ENCODE measurements at places on chromosomes 5 and 9.
A peak's percentile ranks its signal among the peaks of the same experiment; 100 is the strongest.

DNA sequence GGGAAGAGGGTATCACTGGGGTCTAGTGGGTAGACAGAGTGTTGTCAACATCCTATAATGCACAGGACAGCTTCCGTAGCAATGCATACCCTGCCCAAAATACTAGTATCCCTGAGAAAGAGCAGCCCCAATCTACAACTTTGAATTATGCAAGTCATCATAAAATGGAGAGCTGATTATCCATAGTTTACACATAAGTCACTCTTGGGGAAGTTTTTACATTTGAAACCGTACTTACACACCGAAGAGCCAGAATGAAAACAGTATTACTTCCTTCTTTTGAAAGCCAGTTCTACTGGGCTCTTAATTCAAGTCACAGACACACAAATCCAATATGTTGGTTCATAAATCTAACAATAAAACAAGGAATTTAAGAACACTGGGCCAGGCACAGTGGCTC, 21.6 kb downstream of the RNF145 start:
- DNase-seq = no peak

DNA sequence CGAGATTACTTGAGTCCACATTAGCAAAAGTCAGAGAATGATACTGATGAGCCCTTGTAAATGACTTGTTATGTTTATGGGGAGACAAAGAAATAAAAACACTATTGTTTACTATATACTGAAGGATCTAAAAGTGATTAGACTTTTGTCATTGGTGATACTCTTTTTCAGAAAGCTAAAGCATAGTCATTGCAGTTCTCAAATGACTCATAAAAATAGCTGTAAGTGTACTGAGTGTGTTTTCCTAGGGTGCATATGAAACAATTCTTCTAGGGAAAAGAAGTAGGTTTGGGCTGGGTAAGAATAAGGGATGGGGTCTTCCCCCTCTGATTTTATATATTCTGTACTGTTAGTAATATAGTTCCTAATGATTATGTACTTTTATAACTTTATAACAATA, 32.6 kb downstream of the WDR36 start:
- no peak for DNase-seq

- no peak for DNase-seq
These were observed 60.5 kb downstream of the SIL1 start for GRCh38 chr5:139137697-139138096.

GRCh38 chr5:120151825-120152224, 312.3 kb upstream of the PRR16 start:
- peak; percentile 22 for DNase-seq

GRCh38 chr5:118068886-118069285, 919.5 kb downstream of the DTWD2 start:
- no peak for DNase-seq

DNA sequence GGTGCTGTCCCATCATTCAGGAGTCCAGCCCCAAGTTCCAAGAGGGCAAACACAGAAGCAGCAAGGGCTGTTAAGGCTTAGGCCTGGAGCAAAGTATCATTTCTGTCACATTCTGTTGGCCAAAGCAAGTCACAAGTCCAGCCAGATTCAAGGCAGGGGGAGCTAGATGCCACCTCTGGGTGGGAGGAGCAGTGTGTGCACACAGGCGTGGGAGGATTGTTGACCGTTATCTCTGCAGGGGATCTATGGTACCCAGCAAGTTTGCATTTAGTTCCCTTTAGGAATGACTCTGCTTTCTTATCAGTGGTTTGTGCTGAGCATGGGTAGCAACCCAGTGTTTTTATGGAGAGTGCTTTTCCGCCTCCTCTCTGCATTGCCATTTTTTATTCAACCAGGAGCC, 278.9 kb downstream of the NR3C1 start:
- no peak for DNase-seq

GRCh38 chr5:146047396-146047795, 58.0 kb downstream of the PLAC8L1 start:
- no peak for DNase-seq

DNA sequence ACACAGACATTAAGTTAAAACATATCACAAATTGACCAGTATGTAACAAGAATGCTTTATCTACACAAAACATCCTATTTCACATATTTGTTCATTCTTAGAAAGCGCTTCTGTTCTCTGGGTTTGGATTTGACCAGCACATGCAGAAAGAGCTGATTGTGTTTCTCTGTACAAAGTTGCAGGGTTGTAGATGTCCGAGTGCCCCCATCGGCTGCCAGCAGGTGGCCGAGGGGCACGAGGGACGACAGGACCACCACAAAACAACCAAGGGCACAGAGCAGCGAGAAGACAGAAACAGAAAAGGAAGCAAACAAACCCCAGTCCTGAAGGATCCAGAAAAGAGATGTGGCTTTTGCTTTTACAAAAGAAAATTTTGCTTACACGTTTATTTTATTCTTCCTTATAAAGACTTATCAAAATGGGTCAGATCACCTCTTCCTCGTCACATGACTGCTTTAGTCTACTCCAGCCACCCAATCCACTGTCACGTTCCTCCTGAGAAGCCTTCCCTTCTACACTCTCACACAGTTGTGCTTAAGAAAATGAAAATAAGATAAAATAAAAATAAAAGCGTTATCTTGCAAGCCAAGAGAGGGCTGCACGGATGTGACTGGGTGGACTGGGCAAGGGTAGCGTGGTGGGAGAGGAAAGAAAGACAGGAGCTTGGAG, 9.5 kb downstream of the OTP start:
- DNase-seq = no peak

DNA sequence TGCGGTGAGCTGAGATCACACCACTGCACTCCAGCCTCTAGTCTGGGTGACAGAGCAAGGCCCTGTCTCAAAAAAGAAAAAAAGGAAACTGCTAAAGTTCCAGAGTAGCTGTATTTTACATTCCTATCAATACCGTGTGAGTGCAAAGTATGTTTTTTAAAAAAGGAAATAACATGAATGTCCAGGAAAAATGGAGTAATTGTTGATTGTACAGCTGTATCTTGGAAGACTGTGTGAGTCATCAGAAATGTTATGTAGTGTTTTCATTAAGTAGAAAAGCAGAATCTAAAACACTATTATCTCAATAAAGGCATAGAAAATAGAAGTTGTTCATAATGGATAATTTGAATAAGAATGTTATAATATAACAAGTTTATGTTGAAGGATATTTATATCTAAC, 53.9 kb downstream of the ZCCHC7 start:
- DNase-seq = no peak

Data from foreskin fibroblast (primary cell).